ENCODE measurements at places on chromosomes 7 and 10.

GRCh38 chr7:35781767-35782515, 18.9 kb upstream of the SEPTIN7 start:
- DNase-seq = no peak

- DNase-seq = no peak
Measured at GRCh38 chr7:105905209-105905909, 29.0 kb upstream of the ATXN7L1 start.

GRCh38 chr7:75054744-75055143, 18.9 kb downstream of the RCC1L start:
- no peak for DNase-seq

DNA sequence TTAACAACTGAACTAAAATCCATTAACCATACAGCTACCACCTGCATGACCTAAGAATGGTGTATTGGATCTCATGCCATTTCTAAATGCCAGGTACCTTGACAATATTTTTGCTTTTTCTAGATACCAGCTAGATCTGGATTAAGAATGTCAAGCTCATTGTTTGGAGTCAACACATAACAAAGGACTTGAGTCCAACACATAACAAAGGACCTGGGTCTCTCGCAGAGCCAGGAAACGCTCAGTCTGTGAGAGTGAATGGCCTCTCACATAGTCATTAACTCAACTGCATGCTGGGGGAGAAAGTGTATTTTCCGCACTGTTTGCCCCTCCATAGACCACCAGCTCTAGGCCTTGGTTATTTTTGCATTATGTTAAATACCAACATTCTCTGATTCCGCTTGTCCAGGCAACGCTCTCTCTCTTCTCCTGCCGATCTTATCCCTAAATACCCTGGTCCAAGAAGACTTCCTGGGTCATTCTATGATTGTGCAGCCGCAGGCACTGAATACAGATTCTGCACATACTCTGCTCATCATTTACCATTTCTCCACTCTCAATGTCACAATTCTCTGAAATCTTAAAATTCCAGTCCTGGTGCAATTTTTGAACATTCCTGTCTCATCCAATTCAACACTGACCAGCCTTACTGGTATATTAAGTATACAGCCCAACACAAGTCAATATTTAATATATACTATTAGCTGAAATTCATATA, 31.2 kb downstream of the ITIH5 start:
- no peak for DNase-seq

DNA sequence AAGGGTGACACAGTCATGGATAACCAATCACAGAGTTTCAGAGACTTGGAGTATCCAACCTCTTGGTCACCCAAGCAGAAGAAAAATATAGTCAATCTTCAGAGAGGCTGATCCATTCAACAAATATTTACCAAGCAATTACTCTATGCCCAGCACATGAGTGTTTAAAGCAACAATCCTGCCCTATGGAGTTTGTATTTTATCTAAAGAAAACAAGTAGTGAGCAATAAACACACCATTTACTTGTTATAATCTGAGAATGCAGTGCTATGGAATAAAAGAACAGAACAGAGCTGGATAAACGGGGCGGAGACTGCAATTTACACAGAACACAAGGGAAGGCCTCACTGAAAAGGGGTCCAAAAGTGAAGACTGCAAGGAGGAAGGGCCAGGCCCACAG, 63.8 kb downstream of the GRB10 start:
- no peak for DNase-seq

DNA sequence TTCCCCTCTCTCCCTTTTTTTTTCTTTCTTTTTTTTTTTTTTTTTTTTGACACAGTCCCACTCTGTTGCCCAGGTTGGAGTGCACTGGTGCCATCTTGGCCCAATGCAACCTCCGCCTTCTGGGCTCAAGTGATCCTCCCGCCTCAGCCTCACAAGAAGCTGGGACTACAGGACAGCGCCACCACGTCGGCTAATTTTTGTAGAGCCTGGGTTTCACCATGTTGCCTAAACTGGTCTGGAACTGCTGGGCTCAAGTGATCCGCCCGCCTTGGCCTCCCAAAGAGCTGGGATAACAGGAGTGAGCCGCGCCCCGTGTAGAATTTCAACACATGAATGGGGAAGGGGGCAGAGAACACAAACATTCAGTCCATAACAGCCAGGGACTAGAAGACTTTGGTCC, 2.6 kb upstream of the SP4 start:
- DNase-seq = no peak

DNA sequence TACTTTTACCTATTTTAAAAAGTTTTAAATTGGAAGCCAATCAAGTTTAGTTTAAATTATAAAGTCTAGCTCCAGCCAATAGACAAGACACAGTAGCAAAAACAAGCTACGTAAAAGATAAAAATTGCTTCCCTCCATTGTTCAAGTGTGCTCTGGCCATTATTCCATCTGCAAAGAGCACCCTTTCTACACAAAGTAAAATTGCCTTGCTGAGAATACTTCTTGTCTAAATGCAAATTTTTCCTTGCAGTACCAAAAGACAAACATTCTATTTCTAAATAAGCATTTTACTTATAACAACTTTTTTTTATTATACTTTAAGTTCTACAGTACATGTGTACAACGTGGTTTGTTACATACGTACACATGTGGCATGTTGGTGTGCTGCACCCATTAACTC, 75.9 kb upstream of the ZNF746 start:
- DNase-seq = no peak

GRCh38 chr10:71244431-71245419, 32.4 kb downstream of the UNC5B start:
- DNase-seq = no peak
